T-helper 17 cell (primary cell): ENCODE measurements at places on chromosomes 2 and 18.

DNA sequence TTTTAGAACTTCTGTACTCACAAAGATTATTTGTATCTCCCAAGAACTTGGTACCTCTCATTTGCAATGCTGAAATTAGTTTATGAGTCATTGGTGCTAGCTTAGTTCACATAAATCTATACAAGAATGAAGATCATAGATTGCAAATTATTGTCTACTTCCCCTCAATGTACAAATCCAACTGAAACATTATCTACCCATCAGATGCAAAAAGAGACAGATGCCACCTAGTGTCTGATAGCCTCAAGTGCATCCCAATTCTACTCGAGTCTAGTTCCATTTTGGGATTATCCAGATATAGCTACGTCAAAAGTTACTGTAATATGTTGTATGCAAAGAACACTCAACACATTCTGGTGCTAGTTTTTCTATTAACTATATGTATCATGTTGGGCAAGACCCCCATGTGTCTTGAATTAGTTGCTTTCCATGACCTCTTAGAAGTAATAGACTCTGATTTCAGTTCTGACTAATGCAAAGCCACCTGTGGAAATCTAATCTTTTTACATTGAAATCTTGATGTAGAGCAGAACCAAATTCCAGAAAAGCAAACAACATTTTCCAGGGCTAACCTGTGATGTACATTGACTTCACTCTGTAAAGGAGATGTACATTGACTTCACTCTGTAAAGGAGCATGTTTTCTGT lies 210.0 kb downstream of the RBM43 start:
- DNase-seq: no peak

DNA sequence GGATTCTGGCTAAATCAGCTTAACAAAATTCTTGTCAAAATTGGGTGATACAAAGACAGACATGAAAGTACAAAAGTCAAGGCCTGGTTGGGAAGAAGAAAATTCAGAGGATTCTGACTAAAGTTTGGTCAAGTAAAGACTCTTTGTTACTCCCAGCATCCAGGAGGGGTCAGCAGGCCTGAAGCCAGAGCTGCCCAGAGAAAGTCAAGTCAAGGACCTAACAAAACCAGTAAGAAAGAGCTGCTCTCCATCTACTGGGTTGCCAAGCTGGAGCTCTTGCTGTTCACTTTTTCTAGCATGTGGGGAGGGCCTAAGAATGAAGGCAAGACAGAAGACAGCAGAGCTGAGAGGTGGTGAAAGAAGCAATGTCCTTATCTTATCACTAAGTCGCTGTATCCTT lies 143.3 kb downstream of the C1D start:
- DNase-seq: no peak

- DNase-seq: no peak
Observed at GRCh38 chr2:72023678-72024390, 123.8 kb downstream of the CYP26B1 start.

DNA sequence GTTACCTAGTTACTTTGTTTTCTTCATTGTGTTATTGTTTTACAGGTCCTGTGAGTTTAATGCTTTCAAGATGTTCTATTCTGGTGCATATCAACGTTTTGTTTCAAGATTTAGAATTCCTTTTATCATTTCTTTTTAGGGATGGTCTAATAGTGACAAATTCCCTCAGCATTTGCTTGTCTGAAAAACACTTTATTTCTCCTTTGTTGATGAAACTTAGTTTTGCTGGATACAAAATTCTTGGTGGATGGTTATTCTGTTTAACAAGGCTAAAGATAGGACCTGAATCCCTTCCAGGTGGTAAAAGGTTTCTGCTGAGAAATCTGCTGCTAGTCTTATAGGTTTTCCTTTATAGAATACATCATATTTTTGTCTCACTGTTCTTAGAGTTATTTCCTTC lies 102.3 kb downstream of the RND3 start:
- no peak for DNase-seq

GRCh38 chr2:45533771-45534170 lies 77.3 kb downstream of the SRBD1 start:
- no peak for DNase-seq

DNA sequence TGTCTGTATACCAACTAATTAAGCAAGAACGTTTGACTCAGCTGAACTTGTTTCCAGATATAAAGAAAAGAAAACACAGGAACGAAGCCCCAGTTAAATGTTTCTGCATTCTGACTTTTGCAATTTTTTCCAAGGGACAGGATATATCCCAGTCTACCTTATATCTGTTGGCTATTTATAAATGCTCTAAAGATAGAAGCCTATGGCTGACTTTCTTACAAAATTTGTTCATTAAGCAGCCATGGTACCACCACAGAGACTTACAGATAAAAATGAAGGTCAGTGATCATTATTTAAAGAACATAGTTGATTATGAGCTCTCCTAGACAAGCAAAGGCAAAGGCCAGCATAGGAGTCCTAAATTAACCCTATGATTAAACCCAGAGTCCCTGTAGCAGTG lies 462.7 kb upstream of the SPHKAP start:
- DNase-seq: no peak

DNA sequence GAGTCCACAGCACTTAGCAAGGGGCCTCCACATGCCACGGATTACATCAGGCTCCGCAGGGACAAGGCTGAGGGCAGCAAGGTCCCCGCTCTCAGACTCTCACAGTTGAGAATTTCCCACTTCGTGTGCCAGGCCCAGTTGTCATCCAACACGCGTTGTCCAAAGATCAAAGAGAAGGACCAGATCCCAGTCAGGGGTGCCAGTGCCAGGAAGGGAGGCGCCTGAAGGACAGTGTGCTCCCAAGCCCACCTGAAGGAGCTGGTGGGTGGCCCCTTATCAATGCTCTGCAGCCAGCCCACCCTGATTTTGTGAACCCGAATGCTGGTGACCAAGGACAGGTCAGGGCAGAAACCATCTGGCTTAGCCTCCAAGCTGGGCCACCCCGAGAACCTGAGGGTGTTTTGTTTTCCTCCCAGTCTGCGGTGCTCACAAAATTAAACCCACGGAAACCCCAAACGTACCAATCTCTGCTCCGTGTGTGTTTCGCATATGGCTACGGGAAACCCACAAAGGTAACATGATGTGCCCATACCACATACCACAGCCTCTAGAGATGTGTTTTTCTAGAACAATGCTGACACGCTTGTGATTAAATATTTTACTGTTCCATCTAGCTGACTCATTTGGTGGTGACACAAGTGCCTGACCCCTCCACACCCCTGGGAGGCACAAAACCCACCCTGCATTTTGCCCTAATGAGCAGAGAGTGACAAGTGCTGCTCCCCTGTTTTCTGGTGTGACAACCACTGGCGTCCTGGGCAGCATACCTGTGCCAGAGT lies 24.5 kb downstream of the CRACDL start:
- DNase-seq: no peak

DNA sequence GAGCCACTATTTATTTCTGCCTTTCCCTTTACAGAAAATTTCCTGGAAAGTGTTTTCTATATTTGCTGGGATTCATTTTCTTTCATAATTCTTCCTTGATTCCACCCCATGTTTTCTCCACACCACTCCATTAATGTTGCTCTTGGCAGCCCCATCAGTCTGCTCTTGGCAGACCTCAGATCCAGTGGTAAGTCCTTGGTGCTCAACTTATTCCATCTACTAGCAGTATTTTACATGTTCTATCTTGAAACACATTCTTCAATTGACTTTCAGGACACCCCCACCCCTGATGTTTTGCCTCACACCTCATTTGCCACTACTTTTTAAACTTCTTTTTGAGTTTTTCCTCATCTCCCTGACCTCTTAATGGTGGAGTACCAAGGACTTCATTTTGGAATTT lies 65.0 kb downstream of the HNMT start:
- DNase-seq: no peak

- DNase-seq: no peak
Observed at GRCh38 chr18:59715966-59716369, 18.7 kb upstream of the CCBE1 start.

DNA sequence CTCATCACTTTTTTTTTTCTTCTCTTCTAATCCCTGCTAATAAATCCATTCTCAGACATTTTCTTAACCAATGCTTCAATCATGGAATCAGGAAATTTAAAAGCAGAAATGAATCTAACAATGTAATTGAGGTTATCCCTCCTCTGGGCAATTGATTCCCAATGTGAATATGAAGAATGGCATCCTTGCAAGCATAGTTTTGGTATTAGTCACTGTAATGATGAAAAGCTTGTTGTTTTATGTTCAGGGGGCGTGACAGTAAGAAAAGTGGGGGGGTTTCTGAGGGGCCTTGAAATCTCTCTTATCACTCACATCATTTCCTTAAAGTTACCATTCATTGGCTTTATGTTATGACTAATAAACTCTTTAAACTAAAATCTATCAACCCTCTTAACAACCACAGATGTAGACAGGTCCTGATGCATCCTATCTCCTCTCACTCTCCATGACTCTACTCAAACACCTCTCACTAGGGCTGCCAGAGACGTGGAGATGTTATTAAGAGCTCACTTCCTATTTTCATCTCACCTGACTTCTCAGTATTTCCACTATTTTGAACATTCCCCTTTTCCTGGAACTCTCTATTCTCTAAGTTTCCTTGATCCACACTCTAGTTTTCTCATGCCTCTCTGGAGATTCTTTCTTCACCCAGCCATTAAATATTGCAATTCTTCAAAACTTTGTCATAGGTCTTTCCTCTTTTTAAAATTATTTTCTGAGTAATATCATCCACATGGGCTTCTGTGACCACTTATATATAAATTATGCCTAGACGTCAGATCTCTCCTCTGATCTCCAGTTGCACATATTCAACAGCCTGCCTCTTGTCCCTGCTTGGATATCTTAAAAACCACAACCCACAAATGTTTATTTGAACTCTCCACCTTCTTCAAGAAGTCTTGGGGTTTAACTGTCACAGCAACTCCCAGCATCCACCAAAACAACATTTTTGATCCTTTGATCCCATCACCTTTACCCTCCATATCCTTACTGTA lies 332.9 kb downstream of the CDH2 start:
- no peak for DNase-seq

DNA sequence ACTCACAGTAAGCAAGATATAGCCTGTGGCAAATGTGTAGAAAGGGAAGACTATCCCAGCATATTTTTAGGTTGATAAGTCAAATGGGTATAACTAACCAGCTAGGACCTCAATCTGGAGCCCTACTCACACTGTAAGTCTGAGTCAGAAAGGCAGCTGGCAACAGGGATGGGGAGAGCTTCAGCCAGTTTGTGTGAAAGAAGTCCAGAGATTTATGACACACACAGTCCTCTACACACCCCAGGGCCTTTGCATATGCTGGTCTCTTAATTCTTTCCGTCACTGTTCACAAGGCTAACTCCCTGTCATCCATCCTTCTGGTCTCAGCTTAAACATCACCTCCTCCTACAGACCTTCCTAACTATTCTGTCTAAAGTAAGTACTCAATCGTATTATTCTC lies 5.9 kb upstream of the TCF4 start:
- no peak for DNase-seq

- no peak for DNase-seq
Observed at GRCh38 chr2:37283207-37283606, 41.4 kb downstream of the PRKD3 start.

DNA sequence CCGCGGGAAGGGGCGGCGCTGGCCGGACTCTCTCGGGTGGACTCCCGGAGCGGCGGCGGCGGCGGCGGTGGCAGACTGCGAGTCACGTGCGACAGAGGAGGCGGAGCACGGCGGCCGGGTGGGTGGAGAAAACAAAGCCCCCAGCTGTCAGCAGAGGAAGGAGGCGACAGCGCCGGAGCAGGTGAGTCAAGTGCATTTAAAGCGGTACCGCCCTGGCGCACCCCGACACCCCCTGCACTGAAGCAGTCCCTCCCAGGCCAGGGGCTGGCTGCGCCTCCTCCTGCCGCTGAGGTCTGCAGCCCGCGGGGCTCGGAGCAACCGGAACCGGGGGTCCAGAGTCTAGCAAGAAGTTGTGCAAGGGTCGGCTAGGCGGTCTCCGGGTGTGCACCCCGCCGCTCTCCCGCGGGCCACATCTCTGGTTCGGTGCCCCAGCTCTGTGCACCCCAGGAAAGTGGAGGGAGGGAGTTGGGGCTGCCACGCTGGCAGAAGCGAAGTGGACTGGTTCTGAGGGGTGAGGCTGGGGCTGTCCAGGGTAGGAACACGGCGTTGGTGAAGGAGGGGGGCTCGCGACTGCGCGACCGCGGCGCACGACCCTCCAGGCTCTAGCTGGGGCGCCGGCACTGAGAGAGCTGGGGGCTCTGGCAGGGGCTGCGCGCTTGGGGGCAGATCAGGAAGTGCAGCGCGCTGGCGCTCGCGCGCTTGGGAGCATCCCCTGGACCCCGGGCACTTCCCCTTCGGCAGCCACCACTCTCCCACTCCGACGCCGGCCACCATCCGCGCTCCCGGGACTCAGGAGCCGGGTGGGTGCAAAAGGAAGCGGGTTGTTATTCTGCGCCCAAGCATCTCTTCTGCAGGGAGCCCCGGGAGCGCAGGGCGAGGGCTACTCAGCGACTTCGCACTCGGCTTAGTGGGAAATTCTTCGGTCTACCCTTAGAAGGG lies 64.0 kb upstream of the MAPRE2 start:
- DNase-seq: peak; percentile 45

DNA sequence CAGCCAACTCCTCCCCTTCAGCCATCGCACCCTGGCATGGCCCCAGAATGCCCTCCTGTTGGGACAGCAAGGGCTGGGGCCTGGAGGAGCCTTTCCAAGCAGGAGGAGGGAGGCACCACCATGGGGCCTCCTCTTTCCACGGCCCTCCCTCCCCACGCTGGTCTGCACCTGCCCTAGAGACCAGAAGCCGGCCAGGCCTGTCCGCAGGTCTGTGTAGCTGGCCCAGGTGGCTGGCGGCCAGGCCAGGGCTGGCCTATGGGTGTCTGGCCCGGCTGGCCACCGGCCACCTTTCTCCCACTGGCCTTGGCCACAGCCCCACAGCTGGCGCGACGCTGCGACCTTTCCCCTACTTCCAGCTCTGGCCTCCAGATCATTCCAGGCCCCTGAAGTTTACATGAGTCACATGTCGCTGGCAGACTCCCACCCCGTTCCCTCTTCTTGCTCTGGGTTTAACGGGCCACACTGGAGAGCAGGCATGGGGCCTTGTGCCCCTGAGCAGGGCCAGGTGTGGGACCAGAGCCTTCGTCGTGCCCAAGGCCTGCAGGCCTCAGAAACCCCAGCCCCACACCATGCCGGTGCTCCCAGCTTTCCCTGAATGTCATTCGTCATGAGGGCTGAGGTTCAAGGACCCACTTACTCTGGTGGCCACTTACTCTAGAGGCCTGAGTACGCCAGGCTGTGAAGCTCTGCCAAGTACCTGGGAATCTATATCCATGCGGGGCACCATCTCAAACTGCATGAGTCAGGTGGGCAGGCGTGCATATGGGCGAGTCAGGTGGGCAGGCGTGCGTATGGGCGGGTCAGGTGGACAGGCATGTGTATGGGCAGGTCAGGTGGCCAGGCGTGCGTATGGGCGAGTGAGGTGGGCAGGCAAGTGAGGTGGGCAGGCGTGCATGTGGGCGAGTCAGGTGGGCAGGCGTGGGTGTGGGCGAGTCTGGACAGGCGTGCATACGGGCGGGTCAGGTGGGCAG lies 33.3 kb upstream of the KLF11 start:
- no peak for DNase-seq

GRCh38 chr18:56326336-56327072 lies 311.9 kb downstream of the TXNL1 start:
- no peak for DNase-seq

DNA sequence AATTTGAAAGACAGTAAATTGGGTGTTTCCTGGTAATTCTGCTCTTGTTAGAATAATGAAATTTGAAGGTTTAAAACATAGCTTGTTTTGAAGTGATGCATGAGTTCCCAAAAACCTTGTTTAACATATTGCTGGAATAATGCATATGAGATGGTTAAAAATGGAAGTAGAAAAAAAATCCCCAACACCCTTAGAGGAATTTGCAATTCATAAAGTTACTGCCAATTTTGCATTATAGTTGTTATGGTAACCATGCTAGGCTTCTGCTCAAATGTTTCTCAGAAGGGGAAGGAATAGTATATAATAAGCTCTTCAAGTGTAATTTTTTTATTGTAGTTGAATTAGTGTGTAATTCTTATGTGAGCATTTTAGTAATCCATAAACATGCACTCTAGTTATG lies 49.1 kb downstream of the FASTKD2 start:
- DNase-seq: no peak
